ENCODE measurements at places on chromosomes 3 and 15.

DNA sequence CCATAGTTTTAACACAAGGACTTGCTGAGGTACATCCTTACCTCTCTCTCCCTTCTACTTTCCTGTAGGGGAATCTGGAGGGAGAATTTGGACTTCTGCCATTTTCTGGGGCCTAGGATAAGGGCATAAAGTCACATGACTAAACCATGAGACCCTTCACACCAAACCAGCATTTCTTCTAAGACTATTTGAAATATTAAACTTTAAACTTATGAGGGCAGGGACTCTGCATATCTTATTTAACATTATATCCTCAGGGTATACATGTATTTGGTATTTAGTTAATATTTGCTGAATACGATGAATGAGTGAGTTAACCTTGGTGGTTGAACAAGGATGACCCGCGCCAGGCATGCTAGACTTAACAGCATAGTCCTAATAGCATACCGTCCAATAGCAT is 63.4 kb downstream of the USP13 start:
- no peak for DNase-seq

DNA sequence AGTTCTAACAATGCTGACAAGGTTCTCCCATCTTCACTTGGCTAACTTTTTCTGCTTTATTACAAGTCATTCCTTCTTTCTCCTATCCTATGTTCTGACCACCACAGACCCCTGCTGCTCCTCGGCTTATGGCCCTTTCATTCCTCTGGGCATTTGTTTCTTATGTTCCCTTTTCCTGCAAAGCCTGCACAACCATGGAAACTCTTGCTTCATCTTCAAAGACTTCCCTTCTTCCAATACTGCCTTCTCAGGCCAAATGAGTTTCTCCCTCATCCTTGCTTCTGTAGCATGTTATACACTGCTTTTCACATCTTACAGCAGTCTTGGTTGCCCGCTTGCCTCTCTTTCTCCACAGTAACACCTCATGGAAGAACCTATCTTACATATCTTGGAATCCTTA is 17.9 kb upstream of the ATOSA start:
- no peak for DNase-seq

DNA sequence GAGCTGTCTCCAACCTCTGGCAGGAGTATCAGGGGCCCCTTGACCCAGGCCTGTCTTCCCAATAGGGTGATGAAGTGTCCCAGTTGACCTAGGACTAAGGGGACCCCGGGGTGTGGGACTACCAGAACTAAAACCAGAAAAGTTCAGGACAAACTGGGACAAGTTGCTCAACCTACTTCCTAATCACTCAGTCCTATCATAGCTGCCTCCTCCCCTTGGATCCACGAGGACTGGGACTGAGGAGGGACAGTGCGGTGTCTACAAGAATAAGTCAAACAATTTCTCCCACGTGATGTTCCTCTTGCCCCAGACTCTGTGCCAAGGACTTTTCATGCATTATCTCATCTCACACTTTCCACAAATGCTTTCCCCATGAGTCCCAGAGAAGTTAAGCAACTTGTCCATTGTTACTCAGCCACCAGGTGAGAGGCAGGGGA is 49.4 kb upstream of the SLCO2A1 start:
- no peak for DNase-seq

- no peak for DNase-seq
Observed at GRCh38 chr15:100241572-100242482, 99.9 kb downstream of the ADAMTS17 start.

DNA sequence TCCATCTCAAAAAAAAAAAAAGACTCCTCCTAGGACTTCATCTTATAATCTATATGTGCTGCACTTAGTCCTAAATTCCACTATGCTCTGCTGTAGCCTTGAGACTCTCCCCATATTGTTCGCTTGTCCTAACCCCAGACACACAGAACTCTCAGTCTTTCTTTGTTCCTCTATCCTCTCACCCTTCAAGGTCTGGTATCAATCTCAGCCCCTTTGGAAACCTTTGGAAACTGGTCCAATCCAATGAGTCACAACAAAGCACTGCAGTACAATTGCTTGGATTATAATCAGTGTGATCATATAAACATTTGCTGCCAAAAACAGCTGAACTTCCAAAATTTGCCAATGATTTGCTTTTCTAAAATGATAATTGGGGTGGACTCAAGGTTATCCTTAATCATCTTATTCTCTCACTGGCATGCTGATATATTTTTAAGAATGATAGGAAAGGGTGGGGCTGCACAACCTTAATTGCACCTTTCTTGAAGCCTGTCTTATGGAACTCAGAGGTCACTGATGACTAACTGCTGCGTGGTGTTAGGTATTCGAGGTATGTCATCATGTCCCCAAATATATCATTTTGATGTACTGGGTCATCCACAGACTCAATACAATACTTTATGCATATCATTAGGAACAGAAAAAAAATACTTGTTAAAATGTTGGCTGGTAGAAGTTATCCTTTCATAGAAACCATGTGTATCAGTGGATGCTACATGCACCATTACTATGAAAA is 756.7 kb downstream of the NR2F2 start:
- no peak for DNase-seq

- no peak for DNase-seq
Observed at GRCh38 chr15:80779658-80780415, 667 bp downstream of the CEMIP start.

- no peak for DNase-seq
Observed at GRCh38 chr3:42961633-42962032, 17.5 kb upstream of the GASK1A start.

DNA sequence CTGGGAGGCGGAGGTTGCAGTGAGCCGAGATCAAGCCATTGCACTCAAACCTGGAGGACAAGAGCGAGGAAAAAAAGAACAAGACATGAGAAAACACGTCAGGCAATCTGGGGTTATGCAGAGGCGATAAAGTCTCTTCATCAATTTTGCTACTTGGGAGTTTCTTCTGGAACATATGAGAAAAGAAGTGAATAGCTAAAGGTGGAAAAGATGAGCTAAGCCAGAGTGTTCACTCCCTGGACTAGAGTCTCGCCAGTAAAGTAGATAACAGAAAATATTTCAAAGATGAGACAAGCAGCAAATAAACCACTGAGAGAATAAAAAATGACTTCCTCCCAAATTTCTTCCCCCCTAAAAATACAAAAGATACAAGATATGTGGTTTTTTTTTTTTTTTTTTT is 188.4 kb upstream of the HES1 start:
- DNase-seq, result no peak

GRCh38 chr3:107833043-107833442 is 257.8 kb downstream of the CD47 start:
- DNase-seq, result no peak

DNA sequence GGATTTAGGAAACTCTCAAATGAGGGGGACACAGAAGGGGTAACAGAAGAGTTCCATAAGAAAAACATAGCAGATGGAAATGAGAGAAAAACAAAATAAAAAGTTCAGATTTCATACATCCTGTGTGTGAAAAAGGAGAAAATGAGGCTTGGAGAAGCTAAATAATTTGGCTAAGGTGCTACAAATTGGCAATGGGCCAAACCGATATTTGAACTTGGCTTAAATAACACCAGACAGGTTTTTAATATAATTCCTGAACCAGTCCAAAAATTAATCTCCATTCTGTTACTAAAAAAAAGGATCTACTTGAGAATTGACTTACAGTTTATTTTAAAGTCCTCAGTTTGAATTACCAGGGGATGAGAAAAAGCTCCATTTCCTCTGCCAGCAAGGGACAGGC is 342.9 kb upstream of the DPH6 start:
- DNase-seq, result no peak

DNA sequence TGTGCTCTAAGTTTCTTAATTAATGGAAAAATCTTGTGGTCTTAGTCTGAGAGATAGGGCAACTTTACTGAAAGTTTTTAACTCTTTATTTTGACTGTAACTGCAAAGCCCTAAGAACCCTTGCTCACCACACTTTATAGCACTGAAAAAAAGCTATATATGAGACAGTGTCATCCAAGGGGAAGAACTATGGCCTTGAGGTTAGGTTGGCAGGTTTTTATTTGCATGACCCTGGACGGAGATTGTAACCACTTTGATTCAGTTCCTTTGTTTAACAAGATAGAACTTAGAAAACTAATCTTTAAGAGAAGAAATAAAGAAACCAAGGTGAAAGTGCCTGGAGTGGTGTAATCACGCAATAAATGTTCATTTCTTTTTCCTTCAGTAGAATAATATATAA is 30.6 kb upstream of the LYSMD4 start:
- DNase-seq, result no peak

DNA sequence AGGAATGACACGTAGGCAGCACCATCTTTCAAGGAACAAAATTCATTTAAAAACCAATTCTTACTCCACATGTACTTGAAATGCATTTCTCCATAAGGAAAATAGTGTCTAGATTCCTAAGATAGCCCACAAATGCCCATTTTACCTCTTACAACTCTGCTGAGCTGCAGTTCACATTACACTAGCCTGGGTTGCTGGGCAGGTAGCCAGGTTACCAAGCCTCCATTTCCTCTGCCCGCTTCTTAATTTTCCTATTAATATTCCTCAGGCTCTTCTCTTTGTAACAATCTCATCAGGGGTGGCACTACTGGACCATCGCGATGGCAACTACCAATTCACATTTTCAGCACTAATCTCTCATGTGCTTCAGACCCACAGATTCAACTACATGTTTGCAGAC is 10.8 kb downstream of the ATP13A3 start:
- DNase-seq, result no peak

GRCh38 chr3:148309390-148310035 is 388.2 kb upstream of the AGTR1 start:
- DNase-seq, result peak; percentile 9

DNA sequence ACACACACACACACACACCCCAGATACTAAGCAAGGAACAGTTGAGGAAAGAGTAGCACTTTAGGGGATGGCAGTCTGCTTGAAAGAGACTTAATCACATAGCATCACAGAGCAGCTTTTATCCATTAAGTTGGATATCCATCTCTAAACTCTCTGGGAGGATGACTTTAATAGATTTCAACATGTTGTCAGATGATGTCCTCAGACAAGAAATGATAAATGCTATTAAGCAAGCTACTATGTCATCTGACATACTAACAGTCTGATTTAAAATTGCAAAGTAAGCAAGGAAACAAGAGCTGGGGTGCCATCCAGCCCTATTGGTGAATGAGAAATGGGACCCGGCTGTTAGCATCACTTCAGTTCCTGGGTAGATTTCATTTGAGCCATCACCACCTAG is 136.9 kb downstream of the PLCL2 start:
- DNase-seq, result no peak

DNA sequence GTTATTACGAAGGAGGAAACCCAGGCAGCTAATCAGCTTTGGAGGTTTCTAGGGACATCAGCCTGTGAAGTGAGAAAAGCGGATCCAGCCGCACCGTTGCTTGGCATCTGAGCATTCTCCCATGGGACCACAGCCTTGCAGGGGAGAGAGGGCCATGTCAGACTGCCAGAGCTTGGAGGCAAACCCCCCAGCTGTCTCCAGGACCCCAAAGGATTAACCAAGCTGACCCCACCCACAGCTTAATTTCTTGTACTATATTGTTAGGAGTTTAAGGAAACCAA is 5.1 kb downstream of the IGDCC3 start:
- DNase-seq, result no peak

- DNase-seq, result no peak
Observed at GRCh38 chr15:73688455-73688854, 4.3 kb downstream of the CD276 start.

DNA sequence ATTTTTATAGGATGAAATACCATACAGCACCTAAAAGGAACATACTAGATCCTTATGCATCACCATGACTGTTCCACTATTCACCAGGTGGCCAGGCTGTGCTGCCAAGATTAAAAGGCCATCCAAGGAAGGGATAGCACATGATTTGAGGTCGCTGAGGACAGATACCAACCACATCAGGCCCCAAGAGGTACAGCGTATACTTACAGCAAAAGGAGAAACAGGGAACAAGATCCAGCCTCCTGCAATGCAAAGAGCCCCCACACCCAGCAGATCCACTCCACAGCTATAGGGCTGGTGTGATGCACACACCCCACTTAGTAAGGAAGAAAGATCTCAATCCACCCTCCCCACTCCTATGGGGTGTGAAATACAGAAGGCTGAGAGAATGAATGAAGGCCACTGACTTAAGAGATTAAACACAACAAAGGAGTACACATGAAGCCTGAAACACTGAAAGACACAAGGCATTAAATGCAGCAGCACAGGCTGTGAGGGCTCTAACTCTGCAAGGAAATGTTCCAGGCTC is 32.0 kb upstream of the ZNF445 start:
- no peak for DNase-seq

DNA sequence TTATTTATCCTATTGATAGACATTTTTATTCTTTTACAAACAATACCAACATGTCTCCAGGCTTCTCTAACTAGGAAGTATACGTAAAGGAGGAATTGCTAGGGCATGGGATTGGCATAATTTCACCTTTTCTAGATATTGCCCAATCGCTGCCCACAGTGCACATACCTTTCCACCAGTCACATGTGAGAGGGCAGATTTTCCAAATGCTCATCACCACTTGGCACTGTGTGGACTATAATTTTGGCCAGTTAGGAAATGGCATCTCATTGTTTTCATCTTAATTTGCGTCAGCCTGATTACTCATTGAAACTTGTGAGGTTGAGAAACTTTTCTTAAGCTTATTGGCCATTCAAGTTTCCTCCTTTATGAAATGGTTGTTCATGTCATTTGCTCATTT is 57.4 kb upstream of the POLR2M start:
- no peak for DNase-seq

DNA sequence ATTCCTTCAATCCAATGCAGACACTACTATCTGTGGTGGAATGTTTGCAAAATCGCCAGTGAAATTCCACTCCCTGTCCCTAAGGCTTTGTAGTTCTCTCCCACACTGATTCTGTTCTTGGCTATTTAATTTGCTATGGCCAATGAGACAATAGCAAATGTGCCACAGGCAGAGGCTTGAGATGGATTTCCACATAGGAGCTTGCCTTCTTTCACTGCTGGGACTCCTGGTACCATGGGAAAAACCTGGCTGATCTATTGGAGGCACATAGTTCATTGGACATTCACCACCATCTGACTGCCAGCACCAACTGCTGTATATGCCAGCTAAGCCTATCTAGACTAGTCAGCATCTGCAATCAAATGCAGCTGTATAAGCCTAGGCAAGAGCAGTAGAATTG is 103.8 kb downstream of the NR1D2 start:
- DNase-seq, result no peak

GRCh38 chr3:134496471-134497071 is 10.7 kb downstream of the CEP63 start:
- DNase-seq, result no peak

- DNase-seq, result no peak
Observed at GRCh38 chr15:54109014-54109413, 130.8 kb downstream of the UNC13C start.

DNA sequence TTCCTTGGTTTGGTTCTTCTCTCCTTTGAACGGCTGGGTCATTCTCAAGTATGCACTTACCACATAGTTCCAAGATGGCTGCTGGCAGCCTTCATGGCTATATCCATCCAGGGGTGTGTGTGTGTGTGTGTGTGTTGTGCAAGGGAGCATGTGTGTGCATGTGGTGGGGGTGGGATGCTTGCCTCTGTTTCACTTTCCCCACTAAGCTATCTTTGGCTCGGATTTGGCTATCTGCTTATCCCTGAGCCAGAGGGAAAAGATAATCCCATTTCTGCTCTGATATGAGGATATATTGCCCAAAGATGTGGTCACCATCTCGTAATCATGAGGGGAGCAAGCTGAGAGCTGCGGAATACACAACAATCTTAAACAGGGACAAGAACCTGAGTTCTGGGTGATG is 26.2 kb downstream of the ANAPC13 start:
- DNase-seq, result no peak

All from stimulated activated CD4-positive, alpha-beta T cell treated with anti-CD3 and anti-CD28 coated beads, TNF-alpha, amount 100 ng/mL, for 48 hours (primary cell).